ENCODE measurements at places on chromosomes 16 and 17. TPM values are rescaled to one million over a fixed set of nuclear protein-coding genes. Genes with fewer than 3 reads are reported as not detected.

GRCh38 chr17:32256012-32256700 lies 9.5 kb upstream of the RHBDL3 start:
- DNase-seq = no peak

- no peak for DNase-seq
Observed at GRCh38 chr17:82487910-82488309, 29.4 kb downstream of the NARF start.

DNA sequence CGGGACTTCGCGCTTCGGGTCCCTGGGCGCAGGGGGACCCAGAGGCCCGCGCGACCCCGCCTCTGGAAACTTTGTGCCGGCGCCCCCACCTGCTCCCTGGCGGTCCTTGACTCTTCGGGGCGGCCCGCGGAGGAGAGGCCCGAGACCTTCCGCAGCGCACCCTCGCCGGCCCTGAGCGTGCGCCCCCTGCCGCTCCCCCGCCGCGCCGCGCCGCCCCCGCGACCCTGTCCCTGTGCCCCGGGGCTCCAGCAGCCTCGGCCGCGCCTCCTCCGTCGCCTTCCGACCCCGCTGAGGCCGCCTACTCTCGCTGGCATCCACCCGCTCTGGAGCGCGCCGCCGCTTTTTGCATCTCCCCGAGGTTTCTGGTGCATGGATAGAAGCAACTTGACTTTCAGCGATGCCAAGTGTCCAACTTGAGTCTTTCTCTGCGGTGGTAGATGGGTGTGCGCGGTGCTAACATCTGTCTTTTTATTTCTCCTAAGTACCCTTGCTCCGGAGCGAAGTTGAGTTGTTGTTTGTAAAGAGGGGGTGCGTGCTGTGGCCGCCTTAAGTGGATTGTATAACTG lies 414 bp downstream of the DUSP14 start:
- peak; percentile 95 for DNase-seq

- DNase-seq = no peak
Observed at GRCh38 chr17:40963838-40964237, 2.9 kb downstream of the KRT39 start.

DNA sequence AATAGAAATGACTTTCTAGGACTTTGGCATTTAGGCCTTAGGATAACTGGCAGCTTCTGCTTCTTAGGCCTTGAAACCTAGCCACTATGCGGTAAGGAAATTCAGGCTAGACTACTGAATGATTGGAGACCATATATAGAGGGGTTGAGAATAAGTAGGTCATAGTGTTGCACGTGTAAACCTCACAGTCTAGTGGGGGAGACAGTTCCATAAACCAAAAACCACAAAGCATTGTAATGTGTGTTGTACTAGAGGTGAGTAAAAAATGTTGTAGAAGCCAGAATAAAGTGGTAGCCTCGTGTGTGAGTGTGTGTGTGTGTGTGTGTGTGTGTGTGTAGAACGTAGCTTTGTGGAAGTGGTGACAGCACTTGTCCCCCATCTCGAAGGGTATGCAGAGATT lies 188.5 kb downstream of the MAP2K6 start:
- DNase-seq = no peak

DNA sequence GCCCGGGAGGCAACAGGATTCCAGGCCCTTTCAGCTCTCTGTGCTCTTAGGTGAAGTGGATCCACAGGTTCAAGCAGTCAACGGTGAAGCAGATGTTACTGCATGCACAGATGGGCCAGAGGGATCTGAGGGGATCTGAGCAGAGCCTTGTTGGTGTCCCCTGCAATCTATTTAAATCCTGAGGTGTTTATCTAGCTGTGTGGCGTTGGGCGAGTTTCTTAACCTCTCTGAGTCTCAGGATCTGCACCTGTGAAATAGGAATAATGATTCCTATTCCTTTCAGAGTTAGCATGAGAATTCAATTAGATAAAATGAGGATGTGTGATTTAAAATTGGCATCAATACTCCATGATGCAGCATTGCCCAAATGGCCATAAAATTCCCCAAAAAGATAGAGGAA lies 237.3 kb upstream of the CDH5 start:
- DNase-seq = no peak

DNA sequence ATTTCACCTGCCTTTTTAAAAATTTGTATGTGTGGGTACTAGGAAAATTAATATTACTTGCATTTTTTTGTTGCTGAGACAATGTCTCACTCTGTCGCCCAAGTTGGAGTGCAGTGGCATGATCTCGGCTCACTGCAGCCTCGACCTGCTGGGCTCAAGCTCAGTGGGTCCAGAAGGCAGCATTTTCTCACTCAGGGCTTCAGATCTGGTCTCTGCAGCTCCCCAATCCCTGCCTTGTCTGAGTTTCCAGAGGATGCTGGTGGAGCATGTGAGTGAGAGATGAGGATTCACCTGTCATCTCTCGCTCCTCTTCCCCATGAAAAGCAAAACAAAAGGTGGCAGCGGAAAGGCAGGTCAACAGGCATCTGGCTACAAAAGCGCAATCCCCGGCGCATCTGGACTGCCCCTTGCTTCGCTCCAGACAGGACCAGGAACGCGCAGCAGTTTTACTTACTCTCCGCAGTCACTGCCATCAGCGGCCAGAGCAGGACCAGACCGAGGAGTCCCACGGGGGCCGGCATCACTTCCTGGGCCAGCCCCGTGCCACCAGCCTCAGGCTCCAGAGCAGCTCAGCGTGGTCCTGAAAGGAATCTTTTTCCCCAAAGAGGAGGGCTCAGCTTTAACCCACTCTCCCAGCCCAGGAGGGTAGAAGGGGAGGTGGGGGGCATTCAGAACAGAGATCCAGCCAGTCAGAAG lies 59.9 kb downstream of the LITAF start:
- DNase-seq = peak; percentile 74

- DNase-seq = peak; percentile 61
Observed at GRCh38 chr17:49457564-49458535, 37.2 kb upstream of the NGFR start.

- DNase-seq = no peak
Observed at GRCh38 chr16:48011878-48012658, 143.7 kb downstream of the ABCC12 start.

GRCh38 chr17:39016193-39017153 lies 49.3 kb upstream of the FBXO47 start:
- no peak for DNase-seq

DNA sequence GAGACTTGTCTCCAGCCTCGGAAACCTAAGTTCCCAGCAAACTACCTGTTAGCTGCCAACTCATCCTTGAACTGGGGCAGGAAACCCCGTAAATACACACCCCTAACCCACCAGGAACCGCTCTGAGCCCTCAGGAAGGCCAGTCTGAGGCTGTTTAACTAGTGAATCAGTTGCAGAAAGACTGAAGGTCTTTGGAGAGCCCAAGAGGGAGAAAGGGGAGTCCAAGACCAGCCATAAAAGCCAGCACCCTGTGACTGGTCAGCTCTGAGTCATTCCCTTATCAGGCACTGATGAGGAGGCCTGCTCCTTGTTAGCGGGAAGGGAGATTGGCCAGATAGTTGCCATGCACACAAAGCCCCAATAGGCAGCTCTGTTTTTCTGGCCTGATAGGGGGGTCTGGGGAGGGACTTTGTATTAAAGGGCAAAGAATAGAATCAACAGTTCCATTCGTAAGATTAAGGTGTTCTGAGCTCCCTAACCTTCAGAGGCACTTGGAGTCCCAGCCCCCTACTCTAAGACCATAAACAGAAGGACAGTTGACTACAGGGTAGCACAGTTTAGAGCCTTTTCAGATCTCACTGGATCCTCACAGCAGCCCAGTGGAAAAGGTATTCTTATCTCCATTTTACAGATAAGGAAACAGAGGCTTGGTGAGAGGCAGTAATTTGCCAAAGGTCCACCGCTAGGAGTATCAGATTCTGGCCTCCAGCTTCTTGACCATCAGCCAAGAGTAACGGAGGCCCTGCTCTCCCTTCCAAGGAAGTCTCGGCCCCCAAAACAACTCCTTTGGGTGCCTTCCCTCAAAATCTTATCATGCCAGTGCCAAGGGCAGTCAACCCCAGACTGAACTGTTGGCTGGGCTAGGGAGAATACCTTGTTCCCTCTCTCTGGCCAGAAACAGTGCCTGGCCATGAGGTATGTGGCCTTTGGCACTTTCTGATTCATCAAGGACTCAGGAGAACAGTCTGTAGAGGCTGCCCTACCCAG lies 2.2 kb upstream of the KRT19 start:
- DNase-seq = peak; percentile 90

DNA sequence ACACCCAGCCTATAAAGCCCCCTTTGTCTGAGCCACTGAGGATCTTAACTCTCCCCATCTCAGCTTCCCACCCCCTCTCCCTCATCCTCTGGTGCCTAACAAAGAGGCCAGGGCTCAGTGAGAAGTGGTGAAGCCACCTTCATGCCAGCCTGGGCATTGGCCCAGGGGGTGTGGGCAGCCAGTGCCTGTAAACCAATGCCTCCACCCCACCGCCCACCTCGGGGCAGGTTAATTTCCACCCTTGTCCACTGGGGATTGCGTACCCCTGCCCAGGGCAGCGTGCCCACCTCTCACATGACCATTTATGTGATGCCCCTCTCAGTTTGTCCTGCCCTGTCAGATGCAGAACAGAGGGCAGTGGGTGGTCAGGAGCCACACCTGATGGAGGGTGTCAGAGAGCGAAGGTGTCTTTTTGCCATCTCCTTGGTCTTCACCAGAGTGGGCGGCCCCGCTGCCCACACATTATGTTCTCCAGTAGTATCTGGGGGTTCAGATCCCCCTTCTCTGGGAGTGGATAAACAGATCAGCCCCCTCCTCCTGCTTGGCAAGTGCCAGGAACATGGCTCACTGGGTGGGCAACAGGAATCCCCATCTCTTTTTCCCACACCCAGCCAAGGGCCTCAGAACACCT lies 10.1 kb upstream of the ARHGAP23 start:
- DNase-seq = no peak

GRCh38 chr17:59829217-59830006 lies 63.3 kb downstream of the TUBD1 start:
- DNase-seq = no peak

DNA sequence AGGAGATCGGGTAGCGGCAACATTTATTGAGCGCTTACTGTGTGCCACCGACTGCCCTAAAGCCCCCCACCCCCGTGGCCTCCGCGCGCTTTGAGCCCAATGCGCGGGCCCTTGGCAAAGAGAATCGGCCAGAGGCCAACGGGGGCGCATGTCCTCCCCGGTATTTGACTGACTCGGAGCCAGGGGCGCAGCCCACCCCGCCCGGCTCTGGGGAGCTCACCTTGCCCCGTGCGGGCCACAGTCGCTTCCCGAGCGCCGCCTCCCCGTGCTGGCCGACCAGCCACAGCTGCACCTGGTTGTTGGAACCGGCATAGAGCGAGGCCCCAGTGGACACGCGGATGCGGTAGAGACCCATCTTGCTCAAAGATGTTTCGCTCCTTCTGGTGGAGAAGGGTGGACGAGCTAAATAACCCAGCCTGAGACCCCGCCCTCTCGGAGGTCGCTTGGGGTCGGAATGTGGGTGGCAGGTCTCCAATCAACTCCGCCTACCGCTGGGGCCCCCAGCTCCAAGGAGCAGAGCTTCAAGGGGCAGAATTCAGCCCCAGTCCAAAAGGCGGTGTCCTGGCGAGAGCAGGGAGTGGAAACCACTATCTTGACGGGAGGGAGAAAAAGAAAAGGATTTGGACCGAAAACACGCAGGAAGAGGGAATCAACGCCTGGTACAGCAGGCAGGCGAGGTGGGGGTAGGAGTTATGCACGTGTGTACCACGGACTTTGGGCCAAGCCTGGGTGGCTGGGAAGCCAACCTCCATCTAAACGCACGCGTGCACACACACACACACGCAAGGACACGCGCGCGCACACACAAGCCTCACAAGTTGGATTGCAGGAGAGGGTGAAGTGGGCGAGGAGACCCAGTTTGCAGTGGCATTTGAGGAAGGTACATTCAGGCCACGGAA lies at the start of gene ALOX15:
Gene ALOX15, minus strand, starts transcription at position 382 of the 899 bp plus-strand sequence. Its CDS starts 27 bp downstream, at position 355.
- peak; percentile 80 for DNase-seq

DNA sequence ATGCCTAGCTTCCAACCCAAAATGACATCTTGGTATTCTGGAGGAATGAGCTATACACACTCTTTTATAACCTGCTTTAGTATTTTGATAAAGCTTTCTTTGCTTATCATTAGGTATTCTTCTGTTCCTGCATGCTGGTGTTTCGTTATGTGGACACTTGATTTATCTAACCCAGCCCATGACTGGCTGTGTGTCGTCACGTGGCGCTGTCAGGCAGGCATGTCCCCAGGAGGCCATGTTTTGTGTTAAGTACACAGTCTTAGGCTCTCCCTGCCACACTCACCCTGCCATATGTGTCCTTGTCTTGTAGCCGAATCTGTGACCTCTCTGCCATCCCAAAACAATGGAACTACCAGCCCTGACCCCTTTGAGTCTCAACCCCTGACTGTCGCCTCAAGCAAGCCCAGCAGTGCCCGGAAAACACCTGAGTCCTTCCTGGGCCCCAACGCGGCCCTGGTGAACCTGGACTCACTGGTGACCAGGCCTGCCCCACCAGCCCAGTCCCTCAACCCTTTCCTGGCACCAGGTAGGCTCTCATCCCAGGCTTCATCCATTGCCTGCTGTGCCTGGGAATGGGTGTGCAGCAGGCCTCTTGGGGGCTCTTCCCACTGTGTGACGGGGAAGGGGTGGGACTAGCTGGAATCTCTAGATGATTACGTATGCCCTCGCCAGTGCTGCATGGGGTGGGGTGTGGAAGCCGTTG lies 30.8 kb downstream of the B9D1 start:
- DNase-seq = no peak

GRCh38 chr16:7182510-7183109 lies 150.0 kb upstream of the RBFOX1 start:
- peak; percentile 78 for DNase-seq

- peak; percentile 83 for DNase-seq
Observed at GRCh38 chr17:40417258-40417608, 463 bp downstream of the TOP2A start.

- no peak for DNase-seq
Observed at GRCh38 chr17:74597069-74597790, 5.1 kb upstream of the CD300LD start.

DNA sequence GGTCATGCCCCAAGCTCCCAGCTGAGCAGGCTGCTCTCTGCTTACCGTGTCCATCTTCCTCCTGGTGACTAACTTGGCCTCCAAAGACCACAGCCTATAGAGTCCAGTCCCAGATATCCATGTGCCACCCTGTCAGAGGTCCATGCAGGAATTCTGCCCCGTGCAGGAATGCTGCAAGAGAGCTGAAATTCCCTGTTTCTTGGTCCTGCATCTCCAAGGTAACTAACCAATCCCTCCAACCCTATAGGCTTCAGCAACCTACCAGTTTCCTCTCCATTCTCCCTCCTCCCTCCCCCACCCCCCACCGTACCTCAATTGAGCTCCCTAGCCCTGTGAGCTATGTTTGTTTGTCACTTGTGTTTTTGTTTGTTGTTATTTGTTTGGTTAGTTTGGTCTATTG lies 9.6 kb upstream of the MKS1 start:
- peak; percentile 81 for DNase-seq

- DNase-seq = no peak
Observed at GRCh38 chr17:29659155-29659554, 36.4 kb upstream of the CORO6 start.

GRCh38 chr16:56351481-56351880 lies 73.9 kb downstream of the AMFR start:
- DNase-seq = no peak

The CACNG3 gene
- total RNA-seq = not detected

The C1QL1 gene
- 2.8 TPM for total RNA-seq

The SULT1A4 gene
- 1.6 TPM for total RNA-seq

The PSME3 gene
- total RNA-seq = 178 TPM

The KCTD5 gene
- total RNA-seq = 29.8 TPM

The BCL6B gene
- total RNA-seq = 1.3 TPM

The ACE gene
- total RNA-seq = 5.5 TPM

The GCGR gene
- 0.52 TPM for total RNA-seq

The FN3KRP gene
- 34.5 TPM for total RNA-seq

All from endodermal cell (in vitro differentiated cells).